ENCODE measurements at places on chromosomes 4 and X.

- DNase-seq, result no peak
Measured at GRCh38 chrX:55490974-55491373, 1.3 kb upstream of the USP51 start.

DNA sequence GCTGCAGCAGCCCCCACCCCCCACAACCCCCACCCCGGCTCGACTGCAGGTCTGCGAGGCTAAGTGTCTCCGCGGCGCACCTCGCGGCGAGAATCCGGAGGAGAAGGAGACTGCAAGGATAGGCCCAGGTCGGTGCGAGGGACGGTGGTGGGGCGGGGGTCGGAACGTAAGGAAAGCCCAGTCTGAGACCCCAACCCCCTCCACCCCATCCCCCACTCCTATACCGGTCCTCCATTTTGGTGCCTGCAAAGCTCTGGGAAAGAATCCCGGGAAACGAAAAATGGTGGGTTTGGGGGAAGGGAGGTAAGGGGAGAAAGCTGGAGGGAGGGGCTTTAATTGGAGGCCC lies 614 bp downstream of the BEX3 start:
- peak; percentile 44 for DNase-seq

GRCh38 chr4:76767983-76768382 lies 130.0 kb downstream of the SOWAHB start:
- DNase-seq, result peak; percentile 96

GRCh38 chr4:158314756-158315487 lies 104.6 kb downstream of the TMEM144 start:
- peak; percentile 98 for DNase-seq

DNA sequence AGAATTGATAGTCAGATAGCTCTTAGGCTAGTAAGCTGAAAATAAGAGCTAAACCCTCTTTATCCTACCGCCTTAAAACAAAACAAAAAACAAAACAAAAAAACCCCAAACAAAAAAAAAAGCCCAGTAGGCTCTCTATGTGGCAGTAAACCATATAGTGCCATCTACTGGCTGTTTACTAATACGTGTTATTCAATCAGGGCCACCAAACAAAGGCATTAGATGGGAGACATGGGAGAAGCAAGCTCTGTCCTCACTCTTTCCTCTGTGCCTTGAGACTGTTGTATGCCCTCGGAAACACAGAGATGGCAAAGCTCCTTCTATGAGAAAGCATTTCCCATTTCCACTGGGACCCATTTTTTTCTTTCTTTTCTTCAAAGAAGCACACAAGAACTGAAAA lies 148.8 kb upstream of the MID1 start:
- DNase-seq, result peak; percentile 44

GRCh38 chrX:39848900-39849299 lies 248.9 kb downstream of the BCOR start:
- peak; percentile 83 for DNase-seq

DNA sequence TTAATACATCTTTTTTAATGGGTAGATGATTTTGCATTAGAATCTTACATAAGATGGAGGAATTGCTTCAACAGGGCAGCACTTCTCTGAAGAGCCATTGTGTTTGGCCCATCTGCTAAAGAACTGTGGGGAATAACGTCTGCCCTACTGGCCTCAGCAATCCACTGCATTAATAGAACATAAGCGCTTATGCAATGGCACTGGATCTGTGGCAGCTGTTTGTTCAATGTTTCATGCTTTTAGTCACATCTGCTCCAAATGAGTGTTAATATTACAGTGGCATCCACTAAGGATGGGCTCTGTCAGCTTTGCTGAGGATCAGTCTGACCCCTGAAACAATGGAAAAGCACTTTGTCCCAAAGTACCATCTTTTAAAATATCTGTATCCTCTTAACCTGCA lies 279.0 kb upstream of the GK2 start:
- DNase-seq, result no peak

DNA sequence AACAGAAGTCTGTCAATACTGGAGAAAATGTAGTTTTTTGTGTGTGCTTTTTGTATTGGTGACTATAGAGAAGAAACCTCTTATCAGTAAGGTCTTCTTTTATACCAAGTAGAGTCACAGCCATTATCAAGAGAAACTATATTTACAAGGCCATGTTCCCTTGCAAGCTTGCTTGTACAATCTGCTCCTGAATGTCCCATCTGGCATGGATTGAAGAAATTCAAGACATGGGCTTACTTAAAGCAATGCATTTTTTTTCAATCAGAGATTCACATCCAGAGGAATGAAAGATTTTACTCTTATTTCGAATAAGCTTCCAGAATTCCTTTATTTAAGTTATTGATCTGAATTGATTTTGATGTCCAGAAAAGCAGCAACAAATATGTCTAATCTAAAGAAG lies 537.3 kb upstream of the RPS6KA3 start:
- no peak for DNase-seq

GRCh38 chr4:28555866-28556265 lies 1695.2 kb downstream of the STIM2 start:
- DNase-seq, result peak; percentile 3

GRCh38 chr4:54217642-54218495 lies 11.2 kb upstream of the PDGFRA start:
- DNase-seq, result peak; percentile 89

GRCh38 chr4:168907119-168907698 lies 102.8 kb downstream of the CBR4 start:
- peak; percentile 53 for DNase-seq

GRCh38 chr4:82293304-82293703 lies 80.5 kb downstream of the HNRNPD start:
- DNase-seq, result no peak

DNA sequence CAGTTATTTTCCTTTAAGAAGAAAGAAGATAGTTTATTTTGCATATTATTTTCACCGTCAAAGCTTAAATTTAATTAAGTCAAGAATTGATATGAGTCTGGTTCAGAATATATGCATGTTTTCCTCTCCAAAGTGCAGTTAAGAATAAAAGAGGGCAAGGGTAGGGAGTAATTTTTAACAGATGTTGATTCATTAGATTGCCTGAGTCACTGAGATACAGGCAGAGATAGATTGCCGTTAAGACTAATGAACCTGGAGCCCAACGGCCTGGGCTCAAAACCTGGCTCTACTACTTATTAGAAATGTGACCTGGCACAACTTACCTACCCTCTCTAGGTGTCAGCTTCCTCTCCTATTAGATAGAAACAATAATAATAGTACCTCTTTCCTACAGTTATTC lies 1037.4 kb upstream of the PABPC4L start:
- DNase-seq, result peak; percentile 30

- DNase-seq, result peak; percentile 3
Measured at GRCh38 chr4:170079981-170080380, 9.8 kb downstream of the AADAT start.

DNA sequence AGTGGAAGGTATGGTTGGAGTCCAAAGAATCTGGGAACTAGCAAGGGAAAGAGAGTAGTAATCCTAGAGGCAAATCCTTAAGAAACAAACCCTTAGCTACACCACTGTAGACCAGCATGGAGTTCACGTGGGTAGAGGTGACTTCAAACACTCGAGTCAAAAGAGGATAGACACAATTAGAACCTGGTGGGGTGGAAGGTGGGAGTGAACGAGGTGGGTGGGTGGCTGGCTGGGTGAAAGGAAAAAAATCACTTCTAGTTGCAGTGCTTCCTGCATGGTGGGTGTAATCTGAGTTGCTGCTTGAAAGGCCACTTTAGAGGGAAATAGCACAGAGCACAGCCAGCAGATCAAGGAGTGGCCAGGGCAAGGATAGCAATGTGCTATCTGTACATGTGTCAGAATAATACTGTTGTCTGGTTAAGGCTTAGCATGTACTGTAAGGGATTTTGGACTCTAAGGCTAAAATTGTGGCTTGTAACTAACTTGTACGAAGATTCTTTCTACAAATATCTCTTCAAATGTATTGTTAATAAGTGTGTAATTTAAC lies 356.2 kb downstream of the GRIA2 start:
- no peak for DNase-seq

- no peak for DNase-seq
Measured at GRCh38 chr4:165828928-165829327, 44.1 kb upstream of the TLL1 start.

- DNase-seq, result no peak
Measured at GRCh38 chr4:90715242-90715641, 588.0 kb downstream of the CCSER1 start.

- no peak for DNase-seq
Measured at GRCh38 chr4:135718019-135718418, 1516.4 kb upstream of the PABPC4L start.

GRCh38 chrX:45696736-45697135 lies 496.1 kb upstream of the DIPK2B start:
- DNase-seq, result peak; percentile 6

- no peak for DNase-seq
Measured at GRCh38 chr4:68874507-68874906, 58.7 kb downstream of the UGT2B10 start.

DNA sequence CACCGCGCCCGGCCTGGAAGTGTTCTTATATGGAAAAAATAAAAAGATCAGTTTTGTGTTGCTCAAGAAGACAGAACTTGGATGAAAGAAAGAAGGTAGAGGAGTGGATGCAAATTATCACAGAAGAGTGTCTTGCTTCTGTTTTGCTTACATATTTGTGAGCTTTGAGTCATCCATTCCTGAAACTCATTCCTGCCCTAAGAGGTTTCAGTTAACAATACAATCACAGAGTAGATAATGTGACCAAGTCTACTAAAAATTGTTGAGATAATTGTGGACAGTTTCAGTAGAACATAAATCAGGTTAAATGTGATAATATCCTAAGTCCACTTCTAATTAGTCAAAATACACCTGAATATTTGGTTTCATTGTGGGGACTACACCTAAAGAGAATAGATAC lies 26.4 kb upstream of the LRCH2 start:
- DNase-seq, result peak; percentile 37

DNA sequence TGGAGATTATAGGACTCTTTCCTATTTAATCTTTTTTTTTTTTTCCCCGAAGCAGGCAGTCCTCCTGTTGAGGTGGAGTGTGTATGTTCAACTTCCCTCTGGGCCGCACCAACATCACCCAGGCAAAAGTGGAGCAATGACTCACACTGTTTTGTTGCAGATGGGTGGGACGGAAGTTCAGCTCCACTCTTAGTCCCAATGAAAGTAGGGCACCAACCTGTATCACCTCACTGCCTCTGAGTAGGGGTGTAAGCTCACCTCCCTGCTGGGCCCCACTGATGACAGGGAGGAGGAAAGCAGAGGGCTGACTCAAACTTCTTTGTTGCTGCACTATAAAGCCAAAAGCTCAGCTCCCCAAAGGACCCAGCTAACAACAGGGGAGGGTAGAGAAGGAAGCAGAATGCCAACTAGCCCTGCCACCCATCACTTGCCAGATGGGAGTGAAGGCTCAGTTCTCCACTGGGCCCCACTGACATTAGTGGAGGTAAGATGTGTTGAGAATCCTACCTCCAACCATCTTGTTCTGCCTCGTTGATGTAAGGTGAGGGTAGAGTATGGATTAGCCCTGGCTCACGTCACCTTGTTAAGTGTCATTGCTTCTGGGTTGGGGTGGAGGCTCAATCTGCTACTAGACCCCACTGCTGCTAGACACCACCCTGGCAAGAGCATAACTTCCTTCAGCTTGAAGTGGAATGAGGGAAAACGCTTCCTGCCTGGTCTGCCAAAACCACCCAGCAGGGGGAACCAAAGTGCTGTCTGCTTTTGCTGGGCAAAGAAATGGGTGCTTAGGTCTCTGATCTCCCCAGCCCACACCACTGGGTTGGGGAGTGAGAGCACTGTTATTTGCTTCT lies 14.1 kb downstream of the RPS6KA3 start:
- DNase-seq, result peak; percentile 53

- peak; percentile 25 for DNase-seq
Measured at GRCh38 chr4:19382993-19383756, 868.5 kb upstream of the SLIT2 start.

DNA sequence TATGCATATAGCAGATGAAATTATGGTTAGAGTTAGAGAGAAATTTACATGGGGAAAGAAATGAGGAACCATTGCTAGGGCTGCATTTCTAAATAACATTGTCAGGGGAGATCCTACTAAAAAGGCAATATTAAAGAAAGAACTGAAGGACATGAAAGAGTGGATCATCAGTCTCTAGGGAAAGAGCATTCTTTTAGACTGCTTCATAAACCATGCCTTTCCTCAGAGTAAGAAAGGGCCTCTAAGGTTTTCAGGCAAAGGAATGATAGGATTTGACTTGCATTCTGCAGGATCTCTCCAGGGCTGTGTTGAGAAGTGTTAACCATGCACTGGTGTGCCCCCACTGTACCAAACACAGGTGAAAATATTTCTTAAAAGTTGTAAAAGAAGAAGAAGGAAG lies 385.4 kb upstream of the MAD2L1 start:
- no peak for DNase-seq

- no peak for DNase-seq
Measured at GRCh38 chr4:152691761-152692160, 12.0 kb upstream of the TMEM154 start.

- DNase-seq, result no peak
Measured at GRCh38 chr4:6031846-6032245, 13.6 kb upstream of the C4orf50 start.

DNA sequence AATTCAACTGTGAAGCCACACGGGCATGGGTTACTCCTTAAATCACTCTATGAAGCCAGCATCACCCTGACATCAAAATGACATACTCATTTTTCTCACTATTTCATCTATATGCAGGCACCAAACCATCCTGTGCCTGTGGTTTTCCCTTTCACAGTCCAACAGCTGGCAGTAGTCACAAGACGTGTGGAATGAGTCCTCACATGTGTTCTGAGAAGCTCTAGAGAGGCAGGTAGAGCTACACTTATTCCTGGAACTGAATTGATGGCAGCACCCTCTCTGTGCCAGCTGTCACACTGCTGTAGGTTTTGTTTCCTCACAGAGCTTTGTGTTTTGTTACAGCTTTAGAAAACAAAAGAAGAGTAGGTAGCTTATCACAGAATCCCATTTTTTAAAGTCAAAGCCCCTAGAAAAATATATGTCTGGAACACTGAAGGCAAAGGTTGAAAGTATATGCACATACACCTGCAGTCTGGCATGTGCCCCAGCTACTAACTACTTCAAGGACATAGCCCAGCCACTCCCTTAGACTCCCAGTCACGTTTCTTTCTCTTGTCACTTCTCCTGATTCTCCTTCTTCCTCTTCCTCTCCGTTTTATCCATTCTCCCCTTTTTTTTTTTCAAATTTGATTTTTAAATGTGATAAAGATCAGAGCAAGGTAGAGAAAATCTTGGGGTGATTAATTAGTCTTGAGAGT lies 107.1 kb downstream of the ANXA10 start:
- DNase-seq, result no peak

- DNase-seq, result no peak
Measured at GRCh38 chr4:71185037-71185436, 153.8 kb upstream of the SLC4A4 start.

- no peak for DNase-seq
Measured at GRCh38 chrX:1450361-1451161, 2.1 kb downstream of the ASMTL start.
